PC-9 (cell line): ENCODE measurements at places on chromosomes 12 and 14.

- no peak for DNase-seq
Observed at GRCh38 chr12:94550964-94551363, 91.3 kb upstream of the CEP83 start.

DNA sequence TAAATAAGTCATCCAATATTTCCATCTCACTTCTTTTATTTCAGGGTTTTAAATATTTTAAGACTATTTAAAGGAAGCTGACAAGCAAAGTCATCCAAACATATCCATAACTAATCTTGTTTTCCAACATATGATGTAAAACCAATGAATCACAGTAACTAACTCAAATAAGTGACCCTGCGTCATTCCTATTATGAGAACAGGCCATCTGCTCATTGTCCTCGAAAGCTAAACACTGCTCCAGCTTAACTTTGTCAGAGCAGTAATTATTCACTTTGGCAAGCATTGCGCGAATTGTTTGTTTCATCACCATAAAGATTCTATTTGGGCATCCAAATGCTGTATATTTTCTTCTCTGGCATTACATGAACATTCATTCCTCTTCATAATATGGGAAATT, 99.1 kb downstream of the CAPZA3 start:
- DNase-seq, result no peak

DNA sequence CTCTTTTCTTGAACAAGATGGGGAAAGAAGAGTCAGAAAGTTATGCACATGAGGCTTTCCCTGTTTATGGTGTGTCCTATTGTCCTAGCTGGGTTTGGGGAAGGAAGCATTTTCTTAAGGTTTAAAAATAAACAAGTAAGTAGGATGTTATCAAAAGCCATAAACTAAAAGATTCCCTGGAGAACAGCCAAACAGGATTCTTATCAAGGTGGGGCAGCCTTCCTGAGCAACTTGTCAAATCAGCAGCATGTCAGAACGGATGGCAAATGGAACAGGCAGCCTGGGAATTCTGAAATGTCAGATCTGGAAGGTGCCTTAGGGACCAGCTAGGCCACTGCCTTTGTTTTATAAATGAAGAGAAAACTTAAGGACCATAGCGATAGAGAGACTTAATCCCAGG, 152.2 kb upstream of the RGS6 start:
- DNase-seq, result no peak

GRCh38 chr14:82528016-82528415, 994.4 kb upstream of the SEL1L start:
- DNase-seq, result no peak

GRCh38 chr12:59580050-59580449, 15.8 kb upstream of the SLC16A7 start:
- no peak for DNase-seq

DNA sequence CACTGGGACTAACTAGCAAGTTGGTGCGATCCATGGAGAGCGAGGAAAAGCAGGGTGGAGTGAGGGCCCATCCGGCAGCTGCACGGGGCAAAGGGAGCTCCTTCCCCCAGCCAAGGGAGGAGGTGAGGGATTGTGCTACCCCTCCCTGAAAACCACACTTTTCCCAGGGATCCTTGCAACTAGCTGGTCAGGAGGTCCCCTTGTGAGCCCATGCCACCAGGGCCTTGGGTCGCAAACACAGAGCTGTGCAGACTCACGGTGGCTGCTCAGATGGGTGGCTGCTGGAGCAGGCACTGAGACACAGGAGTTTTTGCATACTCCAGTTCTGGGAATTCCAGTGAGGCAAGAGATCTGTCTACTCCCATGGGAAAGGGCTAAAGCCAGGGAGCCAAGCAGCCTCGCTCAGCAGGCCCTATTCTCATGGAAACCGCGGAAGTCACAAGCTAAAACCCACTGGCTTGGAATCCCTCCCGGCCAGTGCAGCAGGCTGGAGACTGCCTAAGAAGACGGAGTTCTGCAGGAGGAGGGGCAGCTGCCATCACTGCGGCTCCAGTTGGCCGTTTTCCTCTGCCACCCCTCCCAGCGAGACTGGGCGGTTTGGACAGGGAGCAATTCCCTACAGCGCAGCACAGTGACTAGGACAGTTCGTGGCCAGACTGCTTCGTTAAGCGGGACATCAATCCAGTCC, 10.9 kb upstream of the ZNF705A start:
- no peak for DNase-seq

GRCh38 chr14:72613231-72613974, 280.5 kb downstream of the DPF3 start:
- no peak for DNase-seq

- no peak for DNase-seq
Observed at GRCh38 chr12:121175383-121176119, 34.4 kb upstream of the P2RX4 start.

- DNase-seq, result no peak
Observed at GRCh38 chr12:118830296-118830695, 151.0 kb upstream of the SRRM4 start.

DNA sequence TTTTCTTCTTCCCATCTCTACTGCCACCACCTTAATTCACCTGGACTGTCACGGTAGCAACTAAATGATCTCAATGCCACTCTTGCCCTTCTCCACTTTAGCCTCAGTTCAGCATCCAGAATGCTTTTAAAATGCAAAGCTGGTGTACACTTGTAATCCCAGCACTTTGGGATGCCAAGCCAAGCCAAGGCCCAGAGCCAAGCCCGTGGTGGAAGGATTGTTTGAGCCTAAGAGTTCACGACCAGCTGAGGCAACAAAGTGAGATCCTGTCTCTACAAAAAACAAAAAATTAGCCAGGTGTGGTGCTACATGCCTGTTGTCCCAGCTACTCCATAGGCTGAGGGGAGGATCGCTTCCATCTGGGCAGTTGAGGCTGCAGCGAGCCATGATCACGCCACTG, 5.9 kb downstream of the CIPC start:
- no peak for DNase-seq

DNA sequence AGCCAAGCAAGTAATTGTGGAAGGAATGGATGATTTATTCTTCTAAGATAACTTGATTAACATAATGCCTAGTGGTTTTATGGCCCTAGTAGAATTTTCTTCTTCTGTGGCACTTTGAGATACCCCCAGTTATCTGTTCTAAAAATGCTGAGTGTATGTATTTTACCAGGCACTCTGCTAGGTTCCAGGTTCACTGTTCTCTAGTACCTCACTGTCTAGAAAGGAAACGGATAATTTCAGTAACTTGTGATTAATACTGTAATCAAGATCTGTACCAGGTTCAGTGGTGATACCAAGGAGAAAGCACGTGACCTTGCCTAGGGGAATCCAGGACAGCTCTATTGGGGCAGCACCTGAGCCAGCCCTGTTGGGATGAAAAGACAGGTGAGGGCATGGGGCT, 8.0 kb downstream of the ANO6 start:
- DNase-seq, result no peak

- no peak for DNase-seq
Observed at GRCh38 chr12:42277396-42278127, 39.5 kb upstream of the YAF2 start.

- DNase-seq, result no peak
Observed at GRCh38 chr12:126247936-126248335, 1182.7 kb downstream of the AACS start.

DNA sequence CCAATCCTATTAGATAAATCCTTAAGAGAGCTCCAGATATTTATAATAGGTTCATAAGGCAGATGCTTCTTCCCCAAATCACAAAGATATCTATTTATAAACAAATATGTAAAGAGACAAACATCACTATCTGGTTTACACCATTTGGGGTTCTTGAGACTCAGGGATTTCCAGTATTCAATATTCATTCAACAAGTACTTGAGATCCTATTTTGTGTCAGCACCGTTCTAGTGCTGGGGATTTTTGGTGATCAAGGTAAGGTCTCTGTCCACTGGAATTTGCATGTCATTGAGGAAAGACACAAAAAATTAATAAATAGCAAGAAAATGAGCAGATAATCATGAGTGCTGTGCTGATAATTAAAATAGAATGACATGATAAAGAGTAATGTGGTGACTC, 222.7 kb upstream of the FOXN3 start:
- DNase-seq, result no peak

DNA sequence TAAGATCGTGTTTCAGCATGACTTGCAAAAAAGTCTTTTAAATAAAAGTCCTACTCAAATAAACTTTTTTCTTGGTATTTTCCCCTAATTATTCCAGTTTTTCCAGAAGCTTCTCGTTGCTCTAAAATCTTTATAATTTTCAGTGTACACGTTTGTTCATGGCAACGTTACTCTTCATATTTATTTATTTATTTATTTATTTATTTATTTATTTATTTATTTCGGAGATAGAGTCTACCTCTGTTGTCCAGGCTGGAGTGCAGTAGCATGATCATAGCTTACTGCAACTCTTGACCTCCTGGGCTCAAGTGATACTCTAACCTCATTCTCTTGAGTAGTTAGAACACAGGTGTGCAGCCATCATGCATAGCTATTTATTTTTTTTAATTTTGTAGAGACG, 438.3 kb upstream of the MDGA2 start:
- no peak for DNase-seq
